GM12891 (cell line): ENCODE measurements at places on chromosomes 2 and 18.

DNA sequence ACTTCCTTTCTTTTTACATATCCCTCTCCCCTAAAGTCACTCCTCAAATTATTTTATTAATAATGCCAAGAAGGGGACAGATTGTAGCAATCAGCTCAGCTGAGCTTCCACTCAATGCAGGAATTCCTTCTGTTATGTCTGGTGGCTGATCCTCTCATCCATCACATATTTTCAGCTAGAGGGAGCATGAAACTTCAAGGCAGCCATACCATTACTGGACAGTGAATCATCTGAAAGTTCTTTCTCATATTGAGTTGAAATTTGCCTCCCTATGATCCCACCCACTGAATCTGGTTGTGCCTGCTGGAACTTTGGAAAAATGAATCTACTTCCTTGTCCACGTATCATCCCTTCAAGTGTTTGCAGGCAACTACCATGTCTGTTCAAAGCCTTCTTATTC lies 11.2 kb downstream of the ZNF385B start:
- no peak for DNase-seq

- DNase-seq = no peak
Observed at GRCh38 chr2:234459401-234460009, 37.4 kb downstream of the ARL4C start.

- peak; percentile 86 for DNase-seq
Observed at GRCh38 chr2:168890006-168890782, at the start of gene SPC25. TSS of gene SPC25 (minus strand) at chr2:168890430. CDS start at chr2:168889519, 911 bp downstream.

DNA sequence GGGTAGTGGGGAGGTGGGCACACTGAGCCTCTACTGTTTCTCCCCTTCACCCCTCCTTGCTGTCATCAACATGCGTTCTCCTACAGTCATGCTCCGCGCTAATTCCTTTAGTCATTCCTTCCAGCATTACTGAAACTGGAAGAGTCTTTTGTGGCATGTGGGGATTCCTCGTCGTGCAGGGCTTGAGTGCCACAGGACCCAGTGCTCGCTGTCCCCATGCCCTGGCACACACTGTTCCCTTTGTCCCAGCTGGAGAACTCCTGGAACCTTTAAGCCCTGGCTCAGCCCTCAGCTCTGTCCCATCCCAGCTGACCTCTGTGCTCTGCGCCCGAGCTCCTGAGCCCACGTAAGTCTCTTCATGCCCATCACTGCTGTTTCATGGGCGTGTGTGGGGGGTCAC lies 42.1 kb downstream of the ODC1 start:
- DNase-seq = no peak

DNA sequence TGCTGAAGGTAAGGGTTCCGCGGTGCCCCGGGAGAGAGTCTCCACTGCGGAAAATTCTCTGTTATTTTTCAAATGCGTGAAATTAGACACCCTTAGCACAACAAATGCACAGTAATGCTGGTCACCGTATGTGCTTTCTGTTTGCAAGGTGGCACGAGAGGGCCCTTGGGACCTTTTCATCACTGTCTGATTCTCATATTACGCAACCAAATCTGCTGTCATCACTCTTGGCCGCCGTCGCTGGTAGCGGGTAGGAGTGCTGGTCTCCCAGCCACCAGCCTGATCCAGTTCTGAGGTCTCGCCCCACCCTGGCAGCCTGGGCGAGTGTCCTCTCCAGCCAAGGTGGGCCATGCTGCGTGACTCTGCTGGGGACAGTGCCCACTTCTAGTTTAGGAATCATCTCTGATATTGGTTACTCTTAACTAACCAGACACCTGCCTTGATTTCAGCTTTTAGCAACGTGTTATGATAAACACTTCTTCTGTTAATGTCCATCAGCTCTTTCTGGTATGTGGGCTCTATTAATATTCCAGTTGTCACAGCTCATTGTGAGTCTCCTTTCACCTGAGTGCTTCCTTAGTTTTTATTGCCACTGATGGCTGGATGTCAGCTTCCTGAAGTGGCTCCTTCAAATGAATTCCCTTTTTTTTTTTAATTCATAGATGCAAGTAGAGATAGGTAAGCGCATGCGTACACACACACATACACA lies 199.4 kb downstream of the GBX2 start:
- DNase-seq = no peak

DNA sequence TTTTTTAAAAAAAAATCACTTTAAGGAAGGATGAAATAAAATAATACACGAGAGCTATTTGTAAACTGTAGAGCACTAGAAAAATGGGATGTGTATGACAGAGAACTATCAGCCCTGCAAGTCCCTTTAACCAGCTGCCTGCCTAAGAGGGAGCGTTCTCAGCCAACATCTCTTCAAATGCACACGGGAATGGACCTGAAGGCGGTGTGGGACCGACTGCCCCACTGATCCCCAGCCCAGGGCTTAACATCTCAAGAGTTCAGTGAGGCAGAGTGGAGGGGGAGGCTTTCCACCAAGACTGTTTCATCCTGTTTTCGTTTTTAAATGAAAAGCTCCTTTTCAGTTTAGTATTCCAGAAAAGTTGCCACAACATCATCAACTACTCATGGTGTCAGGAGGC lies 2.2 kb downstream of the INPP4A start:
- no peak for DNase-seq
